Aorta (tissue), 5 donors: ENCODE measurements at places on chromosomes 2 and 18. TPM values are rescaled to one million over a fixed set of nuclear protein-coding genes. Genes with fewer than 3 reads are reported as not detected.

The CAPN13 gene
- not detected for total RNA-seq

The DPYSL5 gene
- total RNA-seq: not detected

The NEU2 gene
- total RNA-seq: not detected

The GCA gene
- total RNA-seq: 32.5 TPM

The LHCGR gene
- total RNA-seq: not detected

The ZNF521 gene
- total RNA-seq: 26.4 TPM

The MALL gene
- total RNA-seq: 32.8 TPM

The TMEM37 gene
- 5.2 TPM for total RNA-seq

DNA sequence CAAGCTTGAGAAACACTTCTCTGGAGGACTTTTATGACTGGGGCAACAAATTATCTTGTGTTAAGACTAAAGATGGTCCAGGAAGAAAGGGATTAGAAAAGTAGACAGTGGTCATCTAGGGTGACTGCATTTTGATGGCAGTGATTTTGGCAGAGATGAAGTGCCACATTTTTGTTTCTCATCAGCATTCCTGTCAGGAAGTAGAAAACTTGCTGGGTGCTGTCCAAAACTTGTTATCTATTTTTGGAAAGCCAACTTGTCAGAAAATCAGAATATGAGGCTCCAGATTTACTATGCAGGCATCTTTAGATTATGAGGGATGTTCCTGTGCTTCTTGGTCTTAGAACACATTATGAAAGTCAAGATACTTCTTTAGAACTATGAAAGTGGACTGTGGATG, 29.0 kb upstream of the CALCRL start:
- no peak for DNase-seq
- H3K4me1 ChIP-seq: no peaks in the 10 kb centered on the region
- no peaks in the 10 kb centered on the region for H3K36me3 ChIP-seq
- no peak overlapping the region for H3K27ac ChIP-seq
- H3K27me3 ChIP-seq: no peaks in the 10 kb centered on the region

DNA sequence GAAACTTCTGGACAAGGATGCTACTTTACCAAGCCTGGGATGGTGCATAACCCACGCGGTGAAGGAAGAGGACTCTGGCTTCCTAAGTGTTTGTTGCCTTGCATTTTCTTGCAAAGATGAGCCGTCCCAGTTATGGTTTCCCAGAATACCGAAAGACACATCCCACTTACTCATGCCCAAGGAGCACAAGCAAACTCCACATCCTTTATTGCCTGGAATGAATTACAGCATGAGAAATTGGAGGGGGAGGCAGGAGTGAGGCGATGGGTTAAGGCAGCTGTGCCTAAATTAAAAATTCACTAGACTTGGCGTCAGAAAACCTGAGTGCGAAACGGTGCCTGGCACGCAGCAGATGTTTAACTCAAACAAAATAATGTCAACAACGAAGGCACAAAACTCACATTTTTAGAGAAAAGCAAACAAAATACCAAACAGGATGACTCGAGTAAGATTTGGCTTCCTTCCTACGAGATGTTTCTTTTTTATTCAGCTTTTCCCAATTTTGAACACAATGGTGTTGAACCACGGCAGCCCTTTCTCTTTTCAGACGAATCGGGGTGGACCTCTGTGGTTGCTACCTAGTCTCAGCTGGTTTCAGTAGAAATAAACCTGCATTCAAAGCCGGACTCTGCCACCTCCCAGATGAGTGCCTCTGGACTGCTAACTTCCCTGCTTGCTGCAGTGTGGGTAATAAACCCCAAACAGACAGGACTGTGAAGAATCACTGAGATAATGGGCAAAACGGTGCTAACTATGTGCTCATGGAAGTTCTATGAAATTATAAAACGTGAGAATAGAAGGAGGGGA, 100.3 kb upstream of the NCK2 start:
- H3K36me3 ChIP-seq: no peaks in the 10 kb centered on the region
- no peaks in the 10 kb centered on the region for H3K4me1 ChIP-seq
- H3K4me3 ChIP-seq: no peak overlapping the region
- H3K27ac ChIP-seq: no peak overlapping the region
- H3K27me3 ChIP-seq: no peaks in the 10 kb centered on the region
- no peak for DNase-seq

DNA sequence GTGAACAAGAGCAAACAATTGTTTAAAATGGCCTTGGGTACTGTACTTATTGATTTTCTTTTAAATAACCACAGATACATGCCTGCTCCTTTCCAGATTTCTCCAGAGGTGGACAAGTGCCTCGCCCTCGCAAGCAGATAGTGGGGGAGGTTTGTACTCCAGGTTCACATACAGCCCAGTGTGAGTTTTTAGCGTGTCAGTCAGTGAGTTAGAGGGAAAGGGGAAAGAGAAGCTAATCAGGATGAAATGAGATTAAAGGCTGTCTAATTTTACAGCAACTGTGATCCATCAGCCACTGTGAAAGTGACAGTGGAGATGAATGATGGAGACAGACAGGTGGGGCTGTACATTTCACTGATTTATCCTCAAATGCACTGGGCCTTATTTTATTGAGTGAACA, 74.7 kb downstream of the KLHL14 start:
- H3K36me3 ChIP-seq: no peaks in the 10 kb centered on the region
- H3K4me1 ChIP-seq: no peaks in the 10 kb centered on the region
- no peak for DNase-seq
- H3K27me3 ChIP-seq: no peaks in the 10 kb centered on the region
- no peak overlapping the region for H3K4me3 ChIP-seq
- no peak overlapping the region for H3K27ac ChIP-seq

DNA sequence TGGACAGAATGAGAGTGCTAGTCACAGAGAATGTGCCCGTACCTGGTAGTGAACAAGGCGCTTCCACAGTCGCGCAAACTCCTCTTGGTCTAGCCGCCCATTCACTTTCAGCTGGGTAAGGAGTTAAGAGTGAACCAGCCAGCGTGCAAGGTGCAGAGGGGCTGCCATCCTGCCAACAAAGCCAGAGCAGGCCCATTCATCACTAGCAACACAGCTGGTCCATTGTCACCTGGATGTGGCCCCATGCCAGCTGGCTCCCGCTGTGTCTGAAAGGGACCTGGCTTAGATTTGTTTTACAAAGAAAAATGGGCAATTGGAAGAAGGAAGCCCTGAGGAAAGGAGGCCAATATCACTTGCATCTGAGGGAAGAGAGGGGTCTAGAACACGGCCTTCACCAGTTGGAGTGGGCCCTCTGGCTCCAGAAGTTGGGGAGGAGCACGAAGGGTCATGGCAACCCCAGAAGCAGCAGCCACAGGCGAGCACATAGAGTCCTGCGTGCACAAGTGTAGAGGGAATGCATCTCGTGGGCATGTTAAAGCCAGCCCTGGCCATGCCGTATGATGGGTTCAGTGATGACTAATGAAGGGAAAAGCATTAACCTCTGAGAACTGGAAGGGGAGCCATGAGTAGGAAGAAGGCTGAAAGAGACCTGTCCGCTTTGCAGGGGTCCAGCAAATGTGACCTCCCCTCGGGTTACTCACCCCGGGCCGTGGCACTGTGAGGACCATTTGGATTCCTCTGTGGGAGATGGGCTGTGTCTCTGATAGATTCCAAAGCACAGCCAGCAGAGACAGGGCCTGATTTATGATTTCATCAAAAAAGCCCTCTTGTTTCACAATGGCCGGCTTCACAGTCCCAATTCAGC, 70.6 kb downstream of the CAPN13 start:
- H3K27ac ChIP-seq: no peak overlapping the region
- no peaks in the 10 kb centered on the region for H3K4me1 ChIP-seq
- no peak overlapping the region for H3K4me3 ChIP-seq
- no peak for DNase-seq
- no peaks in the 10 kb centered on the region for H3K27me3 ChIP-seq

- H3K4me1 ChIP-seq: no peaks in the 10 kb centered on the region
- no peaks in the 10 kb centered on the region for H3K36me3 ChIP-seq
- H3K27ac ChIP-seq: no peak overlapping the region
- DNase-seq: no peak
- H3K27me3 ChIP-seq: no peaks in the 10 kb centered on the region
- no peak overlapping the region for H3K4me3 ChIP-seq
Measured at GRCh38 chr2:2694746-2695145, 363.7 kb upstream of the MYT1L start.

DNA sequence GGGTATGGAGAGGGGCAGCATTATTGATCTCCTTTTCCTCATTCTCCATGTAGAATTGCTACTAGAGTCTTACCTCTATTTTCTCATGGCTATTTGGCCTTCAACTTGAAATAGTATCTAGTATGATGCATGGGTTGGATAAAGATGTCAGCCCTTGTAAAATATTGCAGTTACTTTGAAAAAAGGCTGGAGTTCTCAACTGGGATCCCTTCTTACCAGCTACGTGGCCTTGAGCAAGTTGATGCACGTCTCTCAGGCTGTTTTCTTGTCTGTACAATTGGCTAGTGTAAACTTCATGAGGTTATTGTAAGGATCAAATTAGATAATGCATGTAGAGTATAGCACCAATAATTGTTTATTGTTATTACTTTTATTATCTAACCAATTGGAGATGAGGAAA, 50.2 kb downstream of the SEMA4F start:
- no peak for DNase-seq
- H3K4me1 ChIP-seq: no peaks in the 10 kb centered on the region
- no peak overlapping the region for H3K4me3 ChIP-seq
- H3K27me3 ChIP-seq: no peaks in the 10 kb centered on the region
- no peak overlapping the region for H3K27ac ChIP-seq
- peaks cover 2% of the 10 kb centered on the region for H3K36me3 ChIP-seq
